Urinary bladder (tissue), 4 donors: ENCODE measurements at places on chromosomes 2 and 18. TPM values are rescaled to one million over a fixed set of nuclear protein-coding genes. Genes with fewer than 3 reads are reported as not detected.

FAHD2A gene
- total RNA-seq, result 17.8 TPM

STK17B gene
- 37.3 TPM for total RNA-seq

RIT2 gene
- total RNA-seq, result 0.48 TPM

ASIC4 gene
- total RNA-seq, result 0.32 TPM

ZNF385B gene
- 2.5 TPM for total RNA-seq

RESP18 gene
- not detected for total RNA-seq

GRCh38 chr2:100142393-100142792 is at the start of gene AFF3:
AFF3 (minus strand) TSS chr2:100142590; CDS start chr2:100104454, 38,136 bp downstream.
- DNase-seq, result no peak

GRCh38 chr2:110690083-110690965 is 12.5 kb upstream of the BUB1 start:
- no peak for DNase-seq

- DNase-seq, result no peak
Observed at GRCh38 chr2:144362401-144362800, 157.5 kb downstream of the ZEB2 start.

- no peak for DNase-seq
Observed at GRCh38 chr18:50451100-50451842, 76.4 kb downstream of the SKA1 start.

DNA sequence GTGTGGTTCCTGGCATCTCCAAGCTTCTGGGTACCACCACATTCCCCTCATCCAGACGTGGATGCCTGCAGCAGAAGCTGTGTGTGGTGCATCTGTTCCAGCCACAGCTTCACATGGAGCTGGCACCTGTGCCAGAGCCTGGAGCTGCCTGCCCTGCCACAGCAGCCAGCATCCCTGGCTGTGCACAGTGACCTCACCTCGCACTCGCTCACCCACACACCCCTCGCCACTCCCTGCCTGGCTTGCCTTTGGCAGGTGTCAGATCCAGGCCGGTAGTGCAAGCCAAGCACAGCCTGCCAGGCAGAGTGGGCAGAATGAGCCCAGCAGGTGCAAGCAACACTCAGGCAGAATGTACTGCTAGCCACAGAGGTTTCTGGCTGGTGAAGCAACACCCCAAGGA is 59.9 kb upstream of the DYNC1I2 start:
- DNase-seq, result no peak

DNA sequence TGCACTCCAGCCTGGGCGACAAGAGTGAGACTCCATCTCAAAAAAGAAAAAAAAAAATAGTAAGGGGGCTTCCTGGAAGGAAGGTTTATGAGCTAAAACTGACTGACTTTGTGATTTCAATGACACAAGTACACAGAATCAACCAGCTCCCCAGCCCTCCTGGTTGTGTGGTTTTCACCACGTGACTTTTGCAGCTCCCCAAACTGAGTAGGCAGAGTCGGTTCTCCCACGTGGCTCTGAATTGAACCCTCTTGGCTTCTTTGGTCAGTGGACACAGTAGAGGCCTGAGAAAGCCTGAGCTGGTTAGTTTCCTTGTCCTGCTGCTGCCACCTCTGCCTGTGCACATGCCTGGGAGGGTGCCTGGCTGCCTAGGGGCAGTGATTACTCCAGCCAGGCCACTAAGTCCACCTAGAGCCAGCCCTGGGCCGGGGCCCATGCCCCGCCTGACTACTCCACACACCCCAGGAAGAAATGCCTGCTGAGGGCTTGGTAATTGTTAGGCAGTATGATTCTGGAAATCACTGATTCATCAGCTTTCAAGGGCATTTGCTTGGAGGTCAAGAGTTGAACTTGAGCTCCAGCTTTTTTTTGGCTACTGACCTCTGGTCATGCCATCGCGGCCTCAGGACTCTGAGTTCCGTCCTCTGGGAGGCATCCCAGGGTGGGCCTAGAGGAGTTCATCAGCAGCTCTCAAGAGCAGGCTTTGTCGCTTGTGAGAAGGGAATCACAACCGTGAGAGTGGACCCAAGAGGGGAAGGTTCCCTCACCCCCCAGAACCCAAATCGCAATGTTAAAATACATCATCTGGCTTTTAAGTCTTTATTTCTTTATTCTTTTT is 431.9 kb upstream of the HS6ST1 start:
- no peak for DNase-seq

GRCh38 chr2:69581774-69582581 is 61.6 kb downstream of the AAK1 start:
- DNase-seq, result no peak
